ENCODE measurements at places on chromosomes 13 and 19.
A peak's percentile ranks its signal among the peaks of the same experiment; 100 is the strongest.

GRCh38 chr19:54262066-54262465, 5.0 kb upstream of the LILRB5 start:
- no peak for DNase-seq

GRCh38 chr13:20491926-20492435, 33.7 kb downstream of the CRYL1 start:
- no peak for DNase-seq

- no peak for DNase-seq
These were observed 22.8 kb downstream of the ATP11A start for GRCh38 chr13:112712451-112713207.

DNA sequence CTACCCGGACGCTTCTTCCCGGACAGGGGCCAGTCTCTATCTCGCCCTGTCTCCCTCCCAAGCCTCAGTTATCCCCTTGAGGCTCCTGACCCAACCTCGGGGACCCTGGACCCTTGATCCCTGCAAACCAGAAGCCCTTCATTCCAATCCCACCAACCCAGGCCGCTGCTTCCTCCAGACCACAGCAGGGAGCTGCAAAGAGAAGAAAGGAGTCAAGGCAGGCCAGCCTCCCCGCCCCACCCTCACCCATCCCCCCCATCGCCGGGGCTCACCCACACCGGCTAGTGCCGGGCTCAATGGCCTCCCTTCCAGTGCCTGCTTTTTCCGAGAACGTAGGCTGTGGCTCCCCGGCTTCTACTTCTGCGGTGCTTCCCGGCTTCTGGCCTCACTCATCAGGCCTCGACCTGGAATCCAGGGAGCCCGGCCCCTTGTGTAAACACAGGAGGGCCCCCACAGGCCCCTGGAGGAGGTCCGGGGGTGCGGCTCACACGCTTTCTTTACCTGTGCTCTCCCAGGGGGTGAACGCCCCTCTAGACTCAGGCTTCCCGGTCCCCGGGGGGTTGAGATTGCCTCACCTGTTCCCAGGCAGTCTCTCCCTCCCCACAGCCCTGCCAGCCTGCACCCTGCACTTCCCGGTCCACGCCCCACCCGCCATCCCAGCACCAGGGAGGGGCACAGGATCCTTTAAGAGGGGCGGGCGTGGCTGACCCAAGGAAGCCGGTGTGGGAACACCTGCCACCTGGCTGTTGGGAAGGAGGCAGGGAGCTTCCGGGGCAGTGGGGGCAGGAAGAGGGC, at the start of gene FAM83E:
FAM83E (minus strand) TSS at position 641 of the 795 bp plus-strand sequence. CDS start 1,704 bp downstream, outside the sequence.
- DNase-seq = no peak

DNA sequence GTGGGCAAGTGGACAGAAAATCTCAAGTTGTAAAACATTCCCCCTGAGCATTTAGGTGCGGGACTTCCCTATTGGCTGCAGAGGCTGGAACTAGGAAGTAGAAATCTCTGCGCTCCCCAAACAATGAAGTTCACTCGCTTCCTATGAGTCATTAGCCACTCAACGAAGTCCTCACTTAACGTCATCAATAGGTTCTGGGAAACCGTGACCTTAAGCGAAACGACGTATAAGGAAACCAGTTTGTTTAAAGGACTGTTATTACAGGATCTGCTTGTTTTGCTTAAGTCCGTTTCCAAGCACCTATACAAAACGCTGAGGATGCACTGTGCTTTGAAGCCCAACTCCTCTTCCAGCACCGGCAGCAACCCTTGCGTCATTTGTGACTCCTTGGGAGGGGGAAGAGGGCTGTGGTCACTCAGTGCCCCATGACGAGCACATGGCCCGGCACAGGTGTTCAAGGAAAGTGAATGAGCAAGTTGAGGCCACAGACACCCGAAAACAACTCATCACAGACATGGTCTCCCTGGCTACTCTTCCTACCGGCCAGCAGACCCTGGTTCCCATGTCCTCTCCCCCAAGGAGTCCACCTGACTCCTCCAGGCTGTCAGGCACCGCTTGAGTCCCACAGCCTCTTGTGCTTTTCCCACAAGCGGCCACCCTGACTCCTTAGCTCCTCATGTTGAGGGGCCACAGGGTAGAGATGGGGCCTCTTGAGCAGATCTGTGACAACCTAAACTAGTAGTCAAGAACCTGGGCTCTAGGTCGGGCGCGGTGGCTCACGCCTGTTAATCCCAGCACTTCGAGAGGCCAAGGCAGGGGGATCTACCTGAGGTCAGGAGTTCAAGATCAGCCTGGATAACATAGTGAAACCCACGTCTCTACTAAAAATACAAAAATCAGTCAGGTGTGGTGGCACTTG, 4.8 kb downstream of the RPS16 start:
- DNase-seq = peak; percentile 84

GRCh38 chr19:29323440-29324290, 110.7 kb upstream of the UQCRFS1 start:
- no peak for DNase-seq

DNA sequence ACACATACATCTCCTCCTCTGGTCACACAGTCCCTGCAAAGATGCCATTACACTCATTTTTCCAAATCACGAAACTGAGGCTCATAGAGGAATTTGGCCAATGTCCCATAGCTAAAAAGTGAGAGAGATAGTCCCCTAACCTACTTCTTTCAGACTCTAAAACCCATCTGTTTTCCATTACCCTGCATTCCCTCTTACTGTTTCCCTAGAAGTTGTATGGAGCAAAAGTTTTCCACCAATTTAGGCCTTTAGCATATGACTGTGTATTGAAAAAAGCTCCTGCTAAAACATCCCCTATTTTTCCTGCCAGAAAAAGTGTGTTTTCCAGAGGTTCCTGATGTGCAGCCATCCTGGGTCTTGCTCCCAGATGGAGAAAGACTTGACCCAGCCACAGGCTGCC, 16.3 kb downstream of the SERP2 start:
- no peak for DNase-seq

GRCh38 chr13:63421123-63421522, 2005.5 kb upstream of the PCDH20 start:
- DNase-seq = no peak

GRCh38 chr13:106723036-106723435, 155.1 kb upstream of the ARGLU1 start:
- DNase-seq = no peak

GRCh38 chr13:61852116-61852619, 436.5 kb upstream of the PCDH20 start:
- DNase-seq = no peak

- no peak for DNase-seq
These were observed 33.0 kb downstream of the KCTD4 start for GRCh38 chr13:45167611-45168554.

GRCh38 chr13:76009267-76009890, 373.2 kb downstream of the LMO7 start:
- no peak for DNase-seq

GRCh38 chr19:38213911-38214625, 10.0 kb downstream of the DPF1 start:
- DNase-seq = no peak

GRCh38 chr13:113393226-113393562, 29.3 kb upstream of the GRTP1 start:
- DNase-seq = no peak

DNA sequence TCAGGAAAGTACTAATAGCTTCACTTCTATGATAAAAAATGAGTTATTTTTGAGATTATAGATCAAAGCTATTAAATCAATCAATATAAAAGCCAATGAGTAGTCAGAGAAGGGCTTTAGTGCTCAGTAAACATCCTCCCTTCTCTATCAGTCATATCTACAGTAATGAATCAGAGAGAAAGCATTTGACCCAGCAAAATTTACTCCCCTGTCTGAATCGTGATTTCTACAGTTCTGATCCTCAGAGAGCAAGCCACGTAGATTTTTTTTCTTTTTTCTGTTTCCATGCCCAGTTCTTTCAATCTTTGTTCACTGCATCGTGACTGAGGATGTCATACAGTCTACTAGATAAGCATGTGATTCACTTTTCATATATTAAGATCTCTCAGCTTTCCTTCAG, 16.2 kb upstream of the MBNL2 start:
- no peak for DNase-seq

- DNase-seq = no peak
These were observed 43.8 kb upstream of the USP29 start for GRCh38 chr19:57075801-57076492.

GRCh38 chr13:48214519-48215121, 18.4 kb upstream of the ITM2B start:
- no peak for DNase-seq

GRCh38 chr13:40439928-40440327, 226.5 kb downstream of the FOXO1 start:
- DNase-seq = no peak

DNA sequence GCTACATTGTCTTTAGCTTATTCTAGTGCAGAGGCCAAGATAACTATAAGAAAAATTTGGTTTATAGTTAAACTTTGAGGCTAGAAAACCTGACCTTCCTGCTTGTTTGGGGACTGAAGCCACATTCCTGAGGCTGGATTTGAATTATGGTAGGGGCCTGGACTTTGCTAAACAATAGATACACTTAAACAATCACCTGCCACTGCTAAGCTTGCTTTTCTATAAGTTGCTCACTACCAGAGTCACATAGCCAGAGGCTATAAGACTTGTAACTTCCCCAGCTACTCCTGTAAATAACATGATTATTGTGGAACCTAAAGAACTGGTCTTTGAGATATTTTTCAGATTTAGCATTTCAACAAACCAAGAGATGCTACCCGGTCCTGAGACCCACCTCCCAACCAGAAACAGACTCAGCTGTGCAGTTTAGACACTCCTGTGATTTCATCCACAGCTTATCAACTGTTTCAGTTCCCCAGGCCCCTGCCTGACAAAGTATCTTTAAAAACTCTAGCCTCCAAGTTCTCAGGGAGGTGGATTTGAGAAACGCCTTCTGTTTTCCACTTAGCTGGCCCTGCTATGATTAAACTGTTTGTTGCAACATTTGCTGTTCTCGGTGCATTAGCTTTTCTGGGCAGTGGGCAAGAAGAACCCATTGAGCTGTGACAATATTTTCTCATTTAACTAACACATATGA, 77.7 kb downstream of the MIPEP start:
- DNase-seq = no peak

DNA sequence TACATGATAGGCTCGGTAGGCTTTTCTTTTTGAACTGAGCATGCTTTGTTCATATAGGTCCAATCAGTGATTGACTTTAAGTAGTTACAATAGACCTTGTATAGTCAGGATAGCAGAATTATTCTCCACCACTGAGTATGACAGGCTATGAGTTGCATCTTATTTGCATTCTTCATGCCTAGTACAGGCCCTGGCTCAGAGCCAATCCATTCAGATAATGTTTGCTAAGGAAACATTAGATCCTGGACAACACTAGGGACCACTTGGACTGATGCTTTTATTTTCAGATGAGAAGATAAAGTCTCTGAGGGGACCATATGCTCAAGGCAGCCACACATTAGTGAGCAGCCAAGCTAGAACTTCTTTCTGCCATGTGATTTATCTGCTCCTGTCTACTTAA, 133.9 kb downstream of the KL start:
- DNase-seq = no peak
